Caki2 (cell line): ENCODE measurements at places on chromosomes 7 and 10.

GRCh38 chr7:27912751-27913150 lies 172.8 kb downstream of the TAX1BP1 start:
- no peak for DNase-seq

DNA sequence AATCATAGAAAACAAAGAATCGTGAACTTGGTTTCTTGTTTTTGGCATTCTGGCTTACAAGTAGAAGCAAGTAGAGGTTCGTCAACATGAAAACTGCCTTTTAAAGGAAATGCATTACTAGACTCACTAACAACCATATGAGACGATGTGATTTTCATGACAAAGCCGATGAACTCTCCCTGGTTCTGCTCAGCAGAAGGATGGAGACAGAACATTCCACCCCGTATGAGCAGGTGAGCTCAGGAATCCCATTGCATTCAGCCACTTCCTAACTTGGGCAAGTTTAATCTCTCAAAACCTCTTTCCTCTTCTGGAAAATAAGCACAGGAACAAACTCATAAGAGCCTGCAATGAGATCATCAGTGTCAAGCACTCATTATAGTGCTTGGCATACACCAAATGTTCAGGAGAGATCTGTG lies 57.4 kb upstream of the SVIL start:
- DNase-seq = no peak

DNA sequence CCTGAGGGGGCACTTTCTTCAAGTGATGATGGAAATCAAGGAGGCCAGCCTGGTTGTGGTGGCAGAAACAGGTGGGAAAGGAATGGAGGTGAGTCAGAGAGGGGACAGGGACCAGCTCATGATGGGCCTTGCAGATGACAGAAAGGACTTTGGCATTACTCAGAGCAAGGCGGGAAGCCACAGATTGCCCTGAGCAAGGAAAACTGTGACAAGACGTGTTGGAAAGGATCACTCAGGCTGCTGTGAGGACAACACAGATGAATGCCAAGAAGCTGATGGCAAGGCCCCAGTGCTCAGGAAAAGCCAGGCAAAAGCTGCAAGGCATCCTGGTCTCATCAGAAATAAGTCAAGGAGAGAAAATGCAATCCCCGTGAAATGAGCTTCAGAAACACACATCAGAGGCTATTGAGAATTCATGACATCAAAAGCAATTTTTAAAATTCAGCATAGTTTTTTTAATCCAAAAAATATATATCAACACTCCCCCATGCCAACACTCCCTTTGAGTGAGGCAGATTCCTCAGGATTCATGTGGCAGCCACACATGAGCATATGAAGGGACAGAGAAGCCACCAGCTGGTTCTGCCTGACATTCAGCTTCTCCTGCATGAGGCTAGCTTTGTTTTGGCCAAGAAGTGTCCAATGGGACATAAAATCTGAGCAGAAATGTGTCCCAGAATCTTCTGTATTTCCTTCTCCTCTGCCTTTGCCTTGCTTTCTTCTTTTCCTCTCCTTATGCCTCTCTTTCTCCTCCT lies 244.5 kb upstream of the MYO3A start:
- DNase-seq = no peak

DNA sequence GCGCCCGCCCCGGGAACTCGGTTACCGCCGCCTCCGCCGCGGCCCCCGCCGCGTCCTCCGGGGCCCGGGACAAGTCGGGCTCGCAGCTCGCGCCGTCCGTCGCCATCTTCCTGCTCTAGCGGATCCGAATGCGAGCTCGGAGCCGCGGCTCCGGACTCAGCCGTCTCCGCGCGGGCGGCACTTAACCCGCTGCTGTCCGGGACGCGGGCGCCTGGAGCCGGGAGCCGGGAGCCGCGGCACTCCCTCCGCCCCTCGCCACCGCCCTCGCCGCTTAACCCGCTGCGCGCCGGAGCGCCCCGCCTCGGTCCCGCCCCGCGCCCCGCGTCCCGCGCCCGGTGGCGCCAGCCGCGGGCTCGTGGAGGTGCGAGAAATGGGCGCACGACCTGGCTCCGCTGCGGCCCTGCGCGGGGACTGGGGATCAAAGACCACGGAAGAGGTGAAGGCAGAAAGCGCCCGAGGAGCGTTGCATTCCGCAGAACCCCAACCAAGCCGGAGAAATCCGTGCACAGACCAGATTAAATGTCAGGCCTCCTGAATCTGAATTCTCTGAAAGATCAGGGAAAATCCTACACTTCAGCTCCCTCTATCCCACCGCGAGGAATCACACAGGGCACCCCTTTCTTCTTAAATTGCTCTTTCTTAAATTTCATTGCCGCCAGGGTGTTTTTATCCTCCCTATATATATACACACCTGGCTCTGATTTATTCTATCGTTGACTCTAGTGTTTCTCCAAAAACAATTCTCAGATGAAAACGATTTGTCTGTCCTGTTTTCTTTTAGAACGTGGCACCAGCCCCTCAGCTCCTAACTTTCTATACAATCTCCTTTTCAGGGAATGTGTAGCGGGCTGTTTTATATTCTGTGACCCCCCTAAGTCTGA lies at the start of gene CTTNBP2:
Gene CTTNBP2 (minus strand): TSS at position 132 of the 881 bp plus-strand sequence. CDS start 26 bp downstream, at position 106.
- DNase-seq = peak; percentile 35

- DNase-seq = no peak
Observed at GRCh38 chr10:78513986-78514385, 480.3 kb downstream of the RPS24 start.

- no peak for DNase-seq
Observed at GRCh38 chr10:5570007-5570655, 45.4 kb downstream of the CALML3 start.

DNA sequence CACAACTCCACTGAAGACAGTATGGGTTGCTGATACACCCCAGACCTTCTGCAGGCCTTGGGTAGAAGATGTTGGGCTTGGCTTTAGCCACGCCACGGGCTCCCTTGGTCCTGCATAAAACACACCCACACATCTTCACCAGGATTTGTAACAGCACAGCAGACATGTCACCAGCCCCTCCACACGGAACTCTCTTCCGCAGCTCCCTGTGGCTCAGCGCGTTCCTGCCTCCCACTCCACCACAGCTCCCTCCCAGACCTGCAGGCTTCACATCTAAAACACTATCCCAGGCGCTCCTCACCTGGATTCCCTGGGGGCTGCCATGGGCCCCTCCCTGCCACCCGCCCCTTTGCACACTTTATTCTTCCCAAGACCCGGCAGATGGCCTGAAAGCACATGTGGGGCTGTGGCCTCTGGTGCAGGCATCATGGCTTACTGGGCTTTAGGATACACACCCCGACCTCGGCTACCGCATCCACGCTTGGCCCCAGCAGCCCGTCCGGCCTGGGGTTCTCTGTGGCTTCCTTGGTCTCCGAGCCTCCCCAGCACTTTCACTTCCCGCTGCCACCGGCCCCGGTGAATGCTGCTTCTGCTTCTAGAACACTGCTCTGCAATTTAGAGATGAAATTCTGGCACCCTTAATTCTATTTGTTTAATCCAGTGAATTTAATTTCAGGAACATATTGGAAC lies 432.9 kb downstream of the DNAJB6 start:
- no peak for DNase-seq

- DNase-seq = no peak
Observed at GRCh38 chr10:48445932-48446331, 139.5 kb downstream of the MAPK8 start.

GRCh38 chr7:46557295-46557711 lies 636.2 kb upstream of the IGFBP3 start:
- peak; percentile 96 for DNase-seq

GRCh38 chr7:70849580-70850235 lies 282.2 kb upstream of the GALNT17 start:
- DNase-seq = no peak

GRCh38 chr10:61899663-61899996 lies 1.9 kb upstream of the ARID5B start:
- no peak for DNase-seq

DNA sequence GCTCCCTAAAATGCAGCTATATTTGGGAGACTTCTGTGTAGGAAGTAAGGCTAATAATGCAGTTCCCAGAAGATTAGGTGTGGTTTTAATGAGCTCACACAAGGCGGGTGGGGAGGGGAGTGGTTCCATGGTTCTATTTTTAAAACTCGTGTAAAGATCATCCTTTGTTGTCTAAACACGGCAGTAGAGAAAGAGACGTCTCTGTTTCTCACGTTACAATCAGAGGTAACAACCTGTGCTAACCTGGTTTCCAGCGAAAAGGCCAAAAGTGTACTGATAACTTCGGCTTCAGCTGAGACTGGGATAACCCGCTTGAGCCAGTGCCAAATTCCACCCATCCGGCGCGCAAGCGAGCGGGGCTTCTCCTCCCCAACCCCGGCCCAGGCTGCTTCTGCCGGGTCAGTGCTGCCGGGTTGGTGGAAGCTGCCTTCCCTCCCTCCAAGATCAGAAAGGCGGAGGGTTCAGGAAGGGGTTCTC lies 2.5 kb upstream of the MAP3K8 start:
- no peak for DNase-seq

- no peak for DNase-seq
Observed at GRCh38 chr7:93374345-93374940, 142.3 kb downstream of the VPS50 start.

DNA sequence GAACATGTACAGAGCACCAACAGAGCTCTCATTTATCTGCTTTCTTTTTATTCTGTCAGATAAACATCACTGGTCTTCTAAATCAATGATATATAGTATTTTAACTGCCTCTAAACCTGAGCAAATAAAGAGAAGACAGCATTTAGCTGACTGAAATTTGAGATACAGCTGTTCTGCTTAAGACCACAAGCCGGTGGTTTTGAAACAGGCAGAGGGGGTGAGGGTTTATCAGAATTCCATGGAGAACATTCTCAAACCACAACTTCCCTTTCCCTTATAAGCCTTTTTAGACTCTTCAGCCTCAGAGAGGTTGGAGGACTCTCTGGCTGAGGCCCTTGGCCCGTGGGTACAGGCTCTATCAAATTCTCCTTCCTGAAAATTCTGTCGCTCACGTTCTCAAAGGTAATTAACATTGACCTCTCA lies 87.4 kb upstream of the RSU1 start:
- no peak for DNase-seq
